ENCODE measurements at places on chromosomes 2 and 18. TPM values are rescaled to one million over a fixed set of nuclear protein-coding genes. Genes with fewer than 3 reads are reported as not detected.

The XIRP2 gene
- not detected for total RNA-seq

DNA sequence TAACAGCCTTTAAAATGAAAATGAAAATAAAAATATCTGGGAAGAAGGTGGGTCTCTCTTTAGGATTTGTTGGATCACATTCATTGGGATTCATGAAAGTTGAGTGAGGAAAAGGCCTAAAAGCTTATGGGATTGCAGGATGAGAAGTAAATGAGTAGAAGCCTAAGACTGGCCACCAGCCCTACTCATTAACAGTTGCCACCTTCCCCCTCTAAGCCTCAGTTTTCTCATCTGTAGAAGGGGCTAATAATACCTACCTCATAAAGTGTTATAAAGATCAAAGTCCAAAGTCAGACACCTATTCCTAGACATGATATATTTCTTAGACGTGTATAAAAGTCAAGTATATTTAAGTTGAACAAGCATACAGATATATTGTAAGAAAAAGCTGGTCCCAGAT, 23.8 kb downstream of the RDH14 start:
- no peak for DNase-seq

The PSTPIP2 gene
- 9.1 TPM for total RNA-seq

DNA sequence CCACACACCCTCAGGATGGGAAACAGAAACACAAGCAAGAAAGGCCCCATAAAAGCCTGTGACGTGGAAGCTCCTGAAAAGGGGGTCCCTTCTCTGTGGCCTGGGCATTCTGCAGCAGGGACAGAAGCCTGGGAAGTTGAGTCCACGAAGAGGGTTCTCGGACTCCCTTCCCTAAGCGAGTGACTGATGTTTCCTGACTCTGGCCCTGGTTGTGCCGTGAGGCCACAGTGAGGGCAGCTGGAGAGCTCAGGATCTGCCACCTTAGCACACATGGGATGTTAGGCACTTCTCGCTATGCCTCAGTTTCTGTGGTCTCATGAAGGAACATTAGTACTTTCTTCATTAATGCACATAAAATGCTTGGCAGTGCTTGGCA, 87.2 kb upstream of the ZFP36L2 start:
- DNase-seq, result no peak

- DNase-seq, result no peak
Observed at GRCh38 chr2:232485348-232485756, 2.3 kb downstream of the ECEL1 start.

DNA sequence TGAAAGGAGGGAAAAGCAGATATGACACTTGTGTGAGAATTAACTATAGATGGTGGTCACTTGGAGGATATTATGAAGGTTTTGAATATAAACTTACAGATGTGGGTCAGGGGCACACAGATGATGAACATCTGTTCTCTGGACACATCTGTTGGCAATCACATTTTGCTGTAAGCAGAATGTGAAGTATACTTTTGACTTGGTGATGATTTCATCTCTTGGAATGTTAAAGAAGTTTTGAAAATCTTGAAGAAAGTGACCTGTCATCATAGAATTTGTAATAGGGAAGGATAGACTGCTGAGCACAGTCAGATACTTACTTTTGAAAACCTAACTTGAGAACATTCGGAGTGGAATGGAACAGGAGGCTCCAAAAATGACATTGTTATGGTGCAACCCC, 40.2 kb downstream of the PIKFYVE start:
- DNase-seq, result peak; percentile 21

DNA sequence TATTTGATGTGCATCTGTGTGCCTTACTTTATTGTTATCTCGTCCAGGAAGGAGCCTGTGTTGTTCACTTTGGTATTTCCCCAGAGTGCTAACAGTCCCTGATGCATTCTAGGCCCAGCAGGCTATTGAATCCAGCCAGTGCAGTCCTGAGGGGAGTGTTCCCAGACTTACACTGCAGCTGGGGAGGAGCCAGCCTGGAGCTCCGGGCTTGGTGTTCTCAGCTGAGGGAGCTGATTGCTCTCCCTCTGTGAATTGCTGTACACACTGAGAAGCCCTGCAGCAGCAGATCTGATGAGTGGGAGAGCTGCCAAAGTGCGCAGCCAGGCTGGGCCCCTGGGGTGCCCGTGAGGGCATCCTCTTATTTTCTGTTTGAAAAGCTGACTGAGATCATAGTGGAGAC, 159.2 kb downstream of the GALNT3 start:
- peak; percentile 19 for DNase-seq

The SULT1C2 gene
- total RNA-seq, result not detected

- no peak for DNase-seq
Observed at GRCh38 chr2:205772983-205773382, 90.7 kb downstream of the NRP2 start.
